ENCODE measurements at places on chromosomes 6 and 20. TPM values are rescaled to one million over a fixed set of nuclear protein-coding genes. Genes with fewer than 3 reads are reported as not detected.

Gene ZNF391
- total RNA-seq, result 5.0 TPM

Gene FAM217A
- total RNA-seq, result not detected

Gene CRIP3
- total RNA-seq, result not detected

Gene NFATC2
- total RNA-seq, result 20.8 TPM

Gene BMP7
- total RNA-seq, result 317 TPM

Gene DEFB132
- total RNA-seq, result not detected

GRCh38 chr20:9119776-9120175 lies 50.9 kb downstream of the PLCB4 start:
- no peak for DNase-seq
- H3K36me3 ChIP-seq, result no peaks in the 10 kb centered on the region
- H3K4me1 ChIP-seq, result no peaks in the 10 kb centered on the region

- no peak overlapping the region for H3K4me3 ChIP-seq
- H3K36me3 ChIP-seq, result no peaks in the 10 kb centered on the region
- peaks cover 31% of the 10 kb centered on the region for H3K4me1 ChIP-seq
Measured at GRCh38 chr6:150752409-150752808, 113.1 kb upstream of the MTHFD1L start.

- no peaks in the 10 kb centered on the region for H3K36me3 ChIP-seq
- no peaks in the 10 kb centered on the region for H3K27me3 ChIP-seq
- no peak overlapping the region for H3K27ac ChIP-seq
- H3K4me3 ChIP-seq, result no peak overlapping the region
- H3K4me1 ChIP-seq, result no peaks in the 10 kb centered on the region
Measured at GRCh38 chr6:131657222-131657621, 20.1 kb downstream of the ENPP3 start.

- H3K4me3 ChIP-seq, result no peak overlapping the region
- H3K36me3 ChIP-seq, result no peaks in the 10 kb centered on the region
- H3K27ac ChIP-seq, result no peak overlapping the region
- no peak for DNase-seq
- no peaks in the 10 kb centered on the region for H3K4me1 ChIP-seq
Measured at GRCh38 chr6:154249499-154250298, 106.9 kb downstream of the IPCEF1 start.

GRCh38 chr6:53579338-53579737 lies 34.4 kb upstream of the GCLC start:
- H3K36me3 ChIP-seq, result no peaks in the 10 kb centered on the region
- no peaks in the 10 kb centered on the region for H3K4me1 ChIP-seq
- no peak overlapping the region for H3K27ac ChIP-seq
- DNase-seq, result no peak
- H3K4me3 ChIP-seq, result no peak overlapping the region

GRCh38 chr20:56957737-56958553 lies 308.5 kb downstream of the BMP7 start:
- no peak for DNase-seq
- H3K36me3 ChIP-seq, result no peaks in the 10 kb centered on the region
- no peaks in the 10 kb centered on the region for H3K4me1 ChIP-seq
- H3K27me3 ChIP-seq, result no peaks in the 10 kb centered on the region
- no peak overlapping the region for H3K27ac ChIP-seq

DNA sequence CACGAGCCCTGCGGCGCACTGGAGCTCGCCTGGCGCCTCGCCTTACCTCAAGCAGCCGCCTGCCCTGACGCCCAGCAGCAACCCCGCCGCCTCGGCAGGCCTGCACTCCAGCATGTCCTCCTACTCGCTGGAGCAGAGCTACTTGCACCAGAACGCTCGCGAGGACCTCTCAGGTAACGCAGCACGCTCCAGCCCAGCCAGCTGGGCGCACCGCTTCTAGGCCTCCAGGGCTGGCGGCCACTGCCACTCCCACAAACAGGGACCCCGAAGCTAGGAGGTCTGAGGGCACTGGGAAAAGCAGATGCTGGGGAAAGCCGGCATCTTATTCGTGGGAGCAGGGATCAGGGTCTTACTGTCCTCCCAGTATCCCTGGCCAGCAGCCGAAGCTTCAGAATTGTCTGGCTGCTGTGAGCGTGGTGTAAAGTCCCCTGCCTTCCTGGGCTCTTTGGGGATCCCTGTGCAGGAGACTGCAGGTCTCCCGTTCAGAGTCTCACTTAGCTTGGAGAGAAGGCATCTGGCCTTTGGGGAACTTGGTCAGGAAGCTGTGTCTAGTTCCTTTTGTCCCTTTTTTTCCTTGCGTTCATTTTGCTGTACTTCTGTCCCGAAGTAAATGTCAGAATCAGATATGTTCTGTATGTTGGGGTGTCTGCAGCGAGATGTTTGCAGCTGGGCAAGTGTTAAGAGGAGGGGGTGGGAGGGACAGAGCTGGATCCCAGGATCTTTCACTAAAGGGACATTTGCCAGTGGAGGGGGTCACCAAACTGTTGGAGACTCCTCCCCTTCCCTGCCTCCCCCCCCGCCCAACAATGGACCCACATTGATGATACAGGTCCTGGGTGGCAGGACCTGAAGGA lies 1.8 kb downstream of the FOXF2 start:
- no peak for DNase-seq
- H3K4me1 ChIP-seq, result no peaks in the 10 kb centered on the region
- no peak overlapping the region for H3K4me3 ChIP-seq
- no peaks in the 10 kb centered on the region for H3K36me3 ChIP-seq

- no peaks in the 10 kb centered on the region for H3K27me3 ChIP-seq
- H3K27ac ChIP-seq, result no peak overlapping the region
- no peaks in the 10 kb centered on the region for H3K36me3 ChIP-seq
- DNase-seq, result no peak
Measured at GRCh38 chr6:96001891-96002575, 13.7 kb upstream of the FUT9 start.

DNA sequence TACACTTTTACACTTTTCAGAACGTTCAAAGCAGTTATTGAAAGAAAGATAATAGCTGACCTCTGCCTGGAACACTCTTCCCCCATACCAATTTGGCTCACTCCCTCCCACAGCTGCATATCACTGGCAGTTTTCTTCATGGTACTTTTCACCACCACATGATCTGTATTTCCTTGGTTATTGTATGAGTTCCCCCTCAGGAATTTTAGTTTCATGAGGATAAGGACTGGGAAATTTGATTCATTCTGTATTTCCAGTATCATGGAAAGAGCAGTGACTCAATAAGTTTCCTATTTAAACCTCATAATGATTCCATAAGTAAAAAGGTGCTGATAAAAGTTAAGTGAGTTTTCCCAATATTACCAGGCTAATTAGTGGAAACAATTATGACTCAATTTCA lies 16.0 kb downstream of the HTR1B start:
- H3K27ac ChIP-seq, result no peak overlapping the region
- no peaks in the 10 kb centered on the region for H3K4me1 ChIP-seq
- H3K27me3 ChIP-seq, result no peaks in the 10 kb centered on the region
- H3K36me3 ChIP-seq, result no peaks in the 10 kb centered on the region
- no peak for DNase-seq

DNA sequence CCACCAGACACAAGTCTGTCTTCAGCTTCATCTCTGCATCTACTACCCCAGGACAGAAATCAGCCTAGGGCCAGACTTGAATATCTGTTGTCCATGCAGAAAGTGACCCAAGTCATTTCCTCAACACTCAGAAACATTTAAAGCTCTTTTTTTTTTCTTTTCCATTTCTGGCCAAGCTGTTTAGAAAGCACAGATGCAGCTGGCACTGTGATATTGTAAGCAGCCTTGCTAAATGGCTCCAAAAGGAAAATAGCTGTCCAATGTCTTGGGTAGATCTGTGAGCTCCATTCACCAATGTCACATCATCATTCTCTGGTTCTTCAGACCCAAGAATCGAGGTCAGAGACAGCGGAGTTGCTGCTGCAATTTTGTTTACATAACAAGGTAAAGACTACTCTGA lies 174.2 kb downstream of the PDE7B start:
- DNase-seq, result no peak
- H3K27ac ChIP-seq, result no peak overlapping the region
- H3K4me1 ChIP-seq, result no peaks in the 10 kb centered on the region
- H3K4me3 ChIP-seq, result no peak overlapping the region
- H3K27me3 ChIP-seq, result peaks cover 1% of the 10 kb centered on the region

GRCh38 chr6:22601984-22602383 lies 32.6 kb downstream of the HDGFL1 start:
- H3K4me3 ChIP-seq, result no peak overlapping the region
- H3K27ac ChIP-seq, result no peak overlapping the region
- DNase-seq, result no peak
- no peaks in the 10 kb centered on the region for H3K36me3 ChIP-seq
- H3K27me3 ChIP-seq, result no peaks in the 10 kb centered on the region

DNA sequence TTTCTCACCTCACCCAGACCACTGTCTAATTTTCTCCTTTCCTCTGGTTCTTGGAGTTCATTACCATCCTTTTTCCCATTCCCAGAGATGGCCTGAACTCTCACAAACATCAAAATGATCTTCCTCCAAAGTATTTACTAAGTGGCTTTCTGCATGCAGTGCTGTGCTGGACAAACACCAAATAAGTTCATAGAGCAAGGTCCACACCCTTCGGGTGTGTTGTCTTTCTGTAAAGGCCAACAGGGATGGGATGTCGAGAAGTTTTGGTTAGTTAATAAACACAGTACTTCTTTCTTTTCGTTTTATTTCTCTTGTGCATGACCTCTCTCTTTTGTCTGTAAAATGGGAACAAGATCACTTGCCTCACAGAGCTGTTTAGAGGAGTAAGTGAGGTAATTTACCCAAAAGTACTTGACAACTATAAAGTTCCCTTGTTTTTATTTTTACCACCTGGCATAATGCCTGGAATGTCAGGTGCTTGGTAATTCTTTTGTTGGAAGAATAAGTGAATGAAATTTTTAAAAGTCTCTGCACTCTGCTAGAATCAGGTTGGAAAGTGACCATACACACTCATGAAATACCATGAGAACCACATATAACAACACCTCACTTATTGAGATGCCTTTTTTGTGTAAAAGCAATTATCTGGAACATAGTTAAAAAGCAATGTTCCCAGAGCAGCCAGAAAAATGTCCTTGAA lies 22.8 kb upstream of the CCN6 start:
- H3K27me3 ChIP-seq, result no peaks in the 10 kb centered on the region
- no peak overlapping the region for H3K4me3 ChIP-seq
- H3K36me3 ChIP-seq, result no peaks in the 10 kb centered on the region
- no peak overlapping the region for H3K27ac ChIP-seq
- DNase-seq, result no peak

- H3K4me1 ChIP-seq, result no peaks in the 10 kb centered on the region
- no peaks in the 10 kb centered on the region for H3K36me3 ChIP-seq
- H3K27me3 ChIP-seq, result no peaks in the 10 kb centered on the region
- no peak for DNase-seq
Measured at GRCh38 chr6:84243240-84243639, 15.8 kb upstream of the CEP162 start.

GRCh38 chr6:24882835-24883555 lies 52.8 kb downstream of the RIPOR2 start:
- H3K36me3 ChIP-seq, result no peaks in the 10 kb centered on the region
- H3K27me3 ChIP-seq, result no peaks in the 10 kb centered on the region
- no peak overlapping the region for H3K4me3 ChIP-seq
- H3K4me1 ChIP-seq, result peaks cover 5% of the 10 kb centered on the region

DNA sequence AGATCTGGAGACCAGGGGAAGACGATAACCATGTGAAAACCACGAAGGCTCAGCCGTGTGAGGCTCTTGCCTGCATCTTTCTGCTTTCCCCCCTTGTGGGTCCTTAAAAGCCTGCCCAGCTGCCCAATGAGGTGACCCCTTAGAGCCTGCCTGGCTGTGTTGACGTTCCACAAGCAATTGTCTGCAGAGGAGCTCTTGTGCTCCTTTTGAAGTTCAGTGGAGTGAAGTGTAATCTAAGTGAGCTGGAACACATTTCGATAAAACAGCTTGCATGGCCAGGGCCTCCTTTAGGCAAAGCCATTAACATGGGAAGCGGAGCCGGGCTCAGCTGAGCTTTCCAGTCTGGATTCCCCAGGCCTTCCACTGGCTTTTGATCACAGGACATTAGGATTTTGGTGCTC lies 27.3 kb upstream of the TCP11 start:
- peaks cover 6% of the 10 kb centered on the region for H3K4me1 ChIP-seq
- no peak overlapping the region for H3K4me3 ChIP-seq
- no peaks in the 10 kb centered on the region for H3K27me3 ChIP-seq
- no peak for DNase-seq
- no peaks in the 10 kb centered on the region for H3K36me3 ChIP-seq

DNA sequence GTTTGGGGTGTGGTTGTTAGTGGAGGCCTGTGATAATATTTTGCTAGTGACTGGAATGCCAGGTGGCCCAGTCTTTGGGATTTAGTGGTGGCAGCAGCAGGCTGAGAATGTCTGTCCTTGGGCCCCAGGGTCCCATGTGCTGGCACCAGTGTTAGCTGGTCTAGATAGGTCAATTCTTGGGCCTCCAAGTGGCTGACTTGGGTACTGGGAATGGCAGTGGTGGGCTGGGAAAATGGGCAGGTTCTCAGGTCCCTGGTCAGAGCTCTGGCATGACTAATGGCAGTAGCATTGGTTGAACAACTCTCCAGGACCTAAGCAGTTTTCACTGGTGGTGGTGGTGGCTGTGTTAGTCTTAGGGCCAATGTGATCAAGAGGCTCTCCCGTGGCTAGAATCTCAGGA lies 50.3 kb downstream of the OLIG3 start:
- H3K4me3 ChIP-seq, result no peak overlapping the region
- no peak overlapping the region for H3K27ac ChIP-seq
- DNase-seq, result no peak
- H3K4me1 ChIP-seq, result no peaks in the 10 kb centered on the region

Measured in Caco-2 (cell line).